Keratinocyte (primary cell): ENCODE measurements at places on chromosomes 16 and 17.

DNA sequence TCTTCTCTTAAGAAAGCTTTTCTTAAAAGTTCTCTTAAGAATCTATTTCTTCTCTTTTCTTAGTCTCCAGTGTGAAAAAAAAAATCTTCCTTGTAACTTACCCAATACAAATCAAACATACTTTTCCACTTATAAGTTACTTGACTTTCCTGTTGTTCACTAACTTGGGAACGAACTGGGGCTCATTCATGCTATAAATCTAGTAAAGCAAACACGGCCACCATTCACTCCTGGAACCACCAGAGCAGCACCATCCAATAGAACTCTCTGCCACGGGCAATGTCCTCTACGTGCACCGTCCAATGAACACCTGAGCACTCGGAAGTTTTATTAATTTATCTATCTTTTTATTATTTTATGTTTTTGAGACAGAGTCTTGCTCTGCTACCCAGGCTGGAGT is 20.8 kb downstream of the SRP68 start:
- DNase-seq = no peak

- no peak for DNase-seq
These were observed 6.4 kb downstream of the KDM6B start for GRCh38 chr17:7840441-7840840.

DNA sequence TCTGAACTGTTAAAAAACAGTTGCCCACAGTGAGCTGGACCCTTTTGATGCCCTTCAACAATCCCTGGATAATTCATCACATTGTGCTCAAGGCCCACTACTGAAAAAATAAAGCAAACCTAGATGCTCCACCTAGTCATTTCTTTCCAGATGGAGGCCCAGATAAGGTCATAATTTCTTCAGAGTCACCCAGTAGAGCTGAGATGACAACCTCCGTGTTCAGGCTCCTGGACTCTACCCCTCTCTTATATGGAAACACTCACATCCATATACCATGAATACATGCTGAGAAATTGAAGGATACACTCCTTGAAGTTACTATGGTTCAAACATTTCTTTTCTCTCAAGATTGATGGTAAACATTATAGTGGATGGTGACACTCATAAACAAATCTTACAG is 2.7 kb upstream of the ABCA3 start:
- DNase-seq = no peak

GRCh38 chr16:79090966-79091365 is 509.6 kb downstream of the MAF start:
- DNase-seq = no peak

DNA sequence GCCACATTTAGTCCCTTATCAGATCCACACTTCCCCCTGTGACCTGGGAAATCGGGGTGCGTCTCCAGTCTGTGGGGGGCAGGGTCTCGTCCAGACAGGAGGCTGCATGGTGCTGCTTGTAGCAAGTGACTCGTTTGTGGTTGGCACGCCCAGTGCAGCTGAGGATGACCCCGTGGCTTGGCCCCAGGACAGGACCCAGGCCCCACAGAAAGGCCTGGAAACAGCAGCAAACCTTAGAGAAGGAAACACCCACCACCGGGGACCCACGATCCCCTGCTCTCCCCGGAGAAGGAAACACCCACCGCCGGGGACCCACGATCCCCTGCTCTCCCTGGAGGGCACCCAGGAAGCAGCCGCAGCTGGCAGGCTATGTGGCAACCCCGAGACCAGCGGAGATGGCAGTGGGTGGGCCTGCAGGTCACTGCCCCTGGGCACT is 8.2 kb upstream of the C16orf95 start:
- DNase-seq = no peak
